ENCODE measurements at places on chromosomes 2 and 18. TPM values are rescaled to one million over a fixed set of nuclear protein-coding genes. Genes with fewer than 3 reads are reported as not detected.
A peak's percentile ranks its signal among the peaks of the same experiment; 100 is the strongest.

The C2orf81 gene
- not detected for total RNA-seq

GRCh38 chr2:173881886-173882285 lies 83.3 kb downstream of the SP3 start:
- H3K36me3 ChIP-seq, result no peaks in the 10 kb centered on the region
- H3K4me1 ChIP-seq, result no peaks in the 10 kb centered on the region
- H3K27me3 ChIP-seq, result no peaks in the 10 kb centered on the region

- no peak overlapping the region for H3K4me3 ChIP-seq
- no peak for DNase-seq
- H3K4me1 ChIP-seq, result no peaks in the 10 kb centered on the region
- H3K36me3 ChIP-seq, result no peaks in the 10 kb centered on the region
- no peaks in the 10 kb centered on the region for H3K27me3 ChIP-seq
- H3K27ac ChIP-seq, result no peak overlapping the region
Measured at GRCh38 chr18:54187372-54187771, 37.1 kb downstream of the MBD2 start.

DNA sequence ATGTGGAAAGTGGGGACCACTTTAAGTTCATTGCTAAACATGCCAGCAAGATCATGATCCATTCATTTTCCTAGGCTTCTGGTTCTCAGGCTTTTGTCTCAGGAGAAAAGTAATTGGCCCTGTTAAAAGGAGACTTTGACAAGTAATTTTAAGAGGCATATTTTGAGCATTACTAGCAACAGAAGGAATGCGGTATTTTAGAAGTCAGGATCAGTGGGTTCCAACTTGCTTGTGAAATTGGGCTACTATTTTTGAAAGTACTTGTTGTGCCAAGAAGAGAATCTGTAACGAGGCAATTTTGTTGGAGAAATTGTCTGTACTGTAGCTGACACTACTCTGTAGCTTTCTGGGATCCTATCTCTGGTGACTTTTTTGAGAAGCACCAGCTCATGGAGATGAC lies 59.4 kb downstream of the CERS6 start:
- no peak for DNase-seq
- H3K27ac ChIP-seq, result peak overlapping the region; percentile 77
- no peak overlapping the region for H3K4me3 ChIP-seq
- H3K4me1 ChIP-seq, result no peaks in the 10 kb centered on the region

DNA sequence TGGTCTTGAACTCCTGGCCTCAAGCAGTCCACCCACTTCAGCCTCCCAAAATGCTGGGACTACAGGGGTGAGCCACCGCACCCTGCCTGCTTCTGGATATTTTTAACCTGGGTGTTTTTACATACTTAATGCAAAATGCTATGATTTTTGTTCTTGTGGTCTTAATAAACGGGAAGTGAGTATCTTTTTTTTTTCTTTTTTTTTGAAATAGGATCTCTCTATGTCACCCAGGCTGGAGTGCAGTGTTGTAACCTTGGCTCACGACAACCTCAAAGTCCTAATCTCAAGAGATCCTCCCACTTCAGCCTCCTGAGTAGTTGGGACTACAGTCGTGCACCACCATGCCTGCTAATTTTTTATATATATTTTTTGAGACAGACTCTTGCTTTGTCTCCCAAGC lies 19.2 kb upstream of the ASXL2 start:
- no peaks in the 10 kb centered on the region for H3K36me3 ChIP-seq
- no peak for DNase-seq
- no peaks in the 10 kb centered on the region for H3K27me3 ChIP-seq

- H3K27me3 ChIP-seq, result no peaks in the 10 kb centered on the region
- no peak for DNase-seq
- no peaks in the 10 kb centered on the region for H3K36me3 ChIP-seq
- H3K27ac ChIP-seq, result no peak overlapping the region
Measured at GRCh38 chr2:85330839-85331636, 3.2 kb upstream of the TGOLN2 start.

DNA sequence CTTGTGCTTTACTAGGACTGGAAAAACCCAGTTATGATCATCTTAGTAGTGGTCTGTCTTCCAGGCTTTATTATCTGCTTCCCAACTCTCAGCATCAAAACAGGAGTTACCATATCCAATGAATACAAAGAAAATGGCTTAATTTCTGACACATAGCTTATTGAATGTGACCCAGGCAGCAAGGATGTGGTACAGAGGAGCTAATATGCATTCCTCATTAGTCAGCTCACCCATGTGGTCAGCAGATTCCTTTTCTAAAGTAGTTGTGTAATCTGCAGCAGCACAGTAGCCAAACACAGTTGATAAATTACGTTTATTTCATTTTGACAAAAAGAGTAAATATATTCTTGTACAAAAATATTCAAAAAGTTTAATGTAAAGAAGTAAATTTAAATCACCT lies 43.6 kb downstream of the TSPYL6 start:
- no peak overlapping the region for H3K27ac ChIP-seq
- no peak overlapping the region for H3K4me3 ChIP-seq
- no peaks in the 10 kb centered on the region for H3K27me3 ChIP-seq

GRCh38 chr2:12897181-12897580 lies 180.4 kb downstream of the TRIB2 start:
- no peak for DNase-seq
- H3K36me3 ChIP-seq, result no peaks in the 10 kb centered on the region
- no peak overlapping the region for H3K4me3 ChIP-seq
- H3K27ac ChIP-seq, result peak overlapping the region; percentile 49
- no peaks in the 10 kb centered on the region for H3K27me3 ChIP-seq

The MDH1B gene
- 38.2 TPM for total RNA-seq

The TLX2 gene
- total RNA-seq, result not detected

- H3K27me3 ChIP-seq, result no peaks in the 10 kb centered on the region
- H3K4me3 ChIP-seq, result no peak overlapping the region
- no peaks in the 10 kb centered on the region for H3K4me1 ChIP-seq
- no peak for DNase-seq
- H3K27ac ChIP-seq, result no peak overlapping the region
Measured at GRCh38 chr2:197450465-197450864, 2.9 kb upstream of the COQ10B start.

DNA sequence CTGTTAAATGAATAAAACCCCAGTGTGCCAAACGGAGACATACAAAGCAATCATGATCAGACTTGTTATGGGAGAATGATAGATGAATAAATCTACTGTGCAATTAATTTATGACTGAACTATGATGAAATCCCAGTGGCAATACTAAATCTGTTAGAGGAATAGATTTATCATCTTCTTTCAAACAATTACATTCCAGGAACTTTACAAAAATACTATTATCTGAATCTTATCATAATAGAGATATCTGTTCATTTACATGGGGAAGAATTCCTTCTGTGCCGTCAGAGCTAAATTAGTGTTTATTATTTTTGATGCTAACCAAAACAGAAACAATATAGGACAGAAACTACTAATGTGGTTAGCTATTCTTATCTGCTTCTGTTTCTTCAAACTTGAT lies 208.5 kb downstream of the CAMKMT start:
- H3K36me3 ChIP-seq, result no peaks in the 10 kb centered on the region
- H3K4me1 ChIP-seq, result no peaks in the 10 kb centered on the region
- H3K27ac ChIP-seq, result no peak overlapping the region
- no peak overlapping the region for H3K4me3 ChIP-seq
- no peaks in the 10 kb centered on the region for H3K27me3 ChIP-seq
- DNase-seq, result no peak

GRCh38 chr2:53286345-53286744 lies 481.3 kb upstream of the CHAC2 start:
- H3K27ac ChIP-seq, result no peak overlapping the region
- DNase-seq, result no peak
- H3K27me3 ChIP-seq, result no peaks in the 10 kb centered on the region
- no peak overlapping the region for H3K4me3 ChIP-seq

The CCDC68 gene
- 26.3 TPM for total RNA-seq

GRCh38 chr2:9997936-9998335 lies 45.4 kb upstream of the KLF11 start:
- DNase-seq, result no peak
- no peaks in the 10 kb centered on the region for H3K27me3 ChIP-seq
- H3K36me3 ChIP-seq, result no peaks in the 10 kb centered on the region
- no peak overlapping the region for H3K27ac ChIP-seq

GRCh38 chr2:207103132-207103531 lies 62.6 kb downstream of the KLF7 start:
- H3K36me3 ChIP-seq, result no peaks in the 10 kb centered on the region
- H3K4me3 ChIP-seq, result no peak overlapping the region
- no peaks in the 10 kb centered on the region for H3K27me3 ChIP-seq
- H3K27ac ChIP-seq, result no peak overlapping the region
- DNase-seq, result no peak
- no peaks in the 10 kb centered on the region for H3K4me1 ChIP-seq

- no peaks in the 10 kb centered on the region for H3K36me3 ChIP-seq
- DNase-seq, result no peak
- no peak overlapping the region for H3K4me3 ChIP-seq
- peaks cover under 1% of the 10 kb centered on the region for H3K4me1 ChIP-seq
- no peaks in the 10 kb centered on the region for H3K27me3 ChIP-seq
Measured at GRCh38 chr2:38754049-38754448, 2.9 kb upstream of the SRSF7 start.

DNA sequence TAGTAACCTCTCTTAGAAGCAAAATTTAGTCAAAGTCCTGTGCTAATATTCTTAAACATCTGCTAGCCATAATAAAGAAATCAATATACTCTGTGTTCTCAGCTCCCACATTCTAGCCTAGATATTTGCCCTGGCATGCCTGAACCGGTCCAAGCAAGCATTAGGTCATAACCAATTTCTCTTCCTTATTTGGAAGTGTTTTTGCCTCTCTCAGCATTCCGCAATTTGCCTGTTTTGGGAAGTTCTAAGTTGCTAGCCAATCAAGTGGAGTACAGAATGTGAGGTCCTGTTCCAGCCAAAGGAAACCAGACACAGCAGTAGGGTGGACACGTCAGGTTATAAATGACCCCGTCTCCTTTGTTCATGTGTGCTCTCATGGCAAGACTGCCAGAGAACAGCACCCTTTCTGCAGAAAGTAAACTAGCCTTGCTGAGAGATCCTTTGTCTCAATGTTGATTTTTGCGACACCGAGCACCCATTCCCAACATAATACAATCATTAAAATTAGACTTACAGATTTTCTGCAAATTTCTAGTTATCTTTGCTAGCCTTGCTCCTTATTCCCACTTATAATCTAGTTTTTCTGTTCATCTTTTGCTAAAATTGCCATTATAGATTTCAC lies 13.0 kb upstream of the SULT1C4 start:
- no peak for DNase-seq
- H3K36me3 ChIP-seq, result no peaks in the 10 kb centered on the region
- H3K4me1 ChIP-seq, result no peaks in the 10 kb centered on the region
- no peak overlapping the region for H3K27ac ChIP-seq

The ITGA4 gene
- total RNA-seq, result 0.51 TPM

DNA sequence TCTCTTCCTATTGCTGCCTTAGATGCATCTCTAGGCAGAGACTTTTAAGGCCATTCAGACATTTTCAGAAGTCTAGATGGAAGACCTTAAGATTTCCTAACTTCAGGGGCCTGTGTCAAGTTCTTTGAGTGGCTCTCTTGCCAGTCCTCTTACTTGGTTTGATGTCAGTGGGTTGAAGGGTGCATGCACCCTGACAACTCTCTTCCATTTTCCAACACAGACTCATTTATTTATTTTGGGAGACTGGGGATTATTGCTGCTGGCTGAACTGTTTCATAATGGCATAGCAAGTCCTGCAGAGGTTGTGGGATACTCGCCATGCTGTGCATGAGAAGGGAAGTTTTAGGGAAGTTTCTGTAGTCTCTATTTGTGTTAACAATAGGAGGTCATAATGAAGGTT lies 39.0 kb upstream of the ACADL start:
- no peak for DNase-seq
- no peaks in the 10 kb centered on the region for H3K36me3 ChIP-seq
- H3K4me1 ChIP-seq, result no peaks in the 10 kb centered on the region
- H3K27me3 ChIP-seq, result no peaks in the 10 kb centered on the region
- H3K27ac ChIP-seq, result no peak overlapping the region
- H3K4me3 ChIP-seq, result no peak overlapping the region

The WNT10A gene
- total RNA-seq, result 0.97 TPM

- no peaks in the 10 kb centered on the region for H3K27me3 ChIP-seq
- no peak overlapping the region for H3K4me3 ChIP-seq
Measured at GRCh38 chr18:50836521-50836957, 16.7 kb upstream of the MRO start.

DNA sequence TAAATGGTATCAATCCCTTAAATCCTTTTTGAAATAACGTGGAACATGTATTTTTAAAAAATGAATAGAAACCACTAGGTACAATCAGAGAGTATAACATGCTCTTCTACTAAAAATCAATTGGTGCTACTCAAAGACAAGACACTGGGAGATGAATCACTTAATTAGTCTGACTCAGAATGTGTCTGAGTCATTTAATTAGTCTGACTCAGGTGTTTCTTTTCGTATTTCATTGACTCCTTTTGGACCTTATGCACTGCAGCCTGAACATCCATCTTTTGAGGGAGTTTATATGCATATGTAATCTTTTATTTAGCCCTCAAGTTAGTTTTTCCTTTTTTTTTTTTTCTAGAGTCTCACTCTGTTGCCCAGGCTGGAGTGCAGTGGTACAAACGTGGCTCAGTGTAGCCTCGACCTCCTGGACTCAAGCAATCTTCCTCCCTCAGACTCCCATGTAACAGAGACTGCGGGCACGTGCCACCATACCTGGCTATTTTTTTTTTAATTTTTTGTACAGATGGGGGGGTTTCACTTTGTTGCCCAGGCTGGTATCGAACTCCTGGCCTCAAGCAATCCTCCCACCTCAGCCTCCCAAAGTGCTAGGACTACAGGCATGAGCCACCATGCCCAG lies 26.5 kb downstream of the PPP4R3B start:
- peaks cover 5% of the 10 kb centered on the region for H3K4me1 ChIP-seq
- no peaks in the 10 kb centered on the region for H3K36me3 ChIP-seq
- H3K27ac ChIP-seq, result no peak overlapping the region

- no peaks in the 10 kb centered on the region for H3K27me3 ChIP-seq
- no peaks in the 10 kb centered on the region for H3K4me1 ChIP-seq
- H3K27ac ChIP-seq, result no peak overlapping the region
- no peaks in the 10 kb centered on the region for H3K36me3 ChIP-seq
- no peak for DNase-seq
Measured at GRCh38 chr2:88059979-88060906, 4.7 kb upstream of the KRCC1 start.

GRCh38 chr18:79378536-79379250 lies 17.0 kb upstream of the NFATC1 start:
- peak; percentile 86 for DNase-seq
- no peaks in the 10 kb centered on the region for H3K36me3 ChIP-seq
- no peaks in the 10 kb centered on the region for H3K4me1 ChIP-seq
- no peak overlapping the region for H3K27ac ChIP-seq
- no peaks in the 10 kb centered on the region for H3K27me3 ChIP-seq

DNA sequence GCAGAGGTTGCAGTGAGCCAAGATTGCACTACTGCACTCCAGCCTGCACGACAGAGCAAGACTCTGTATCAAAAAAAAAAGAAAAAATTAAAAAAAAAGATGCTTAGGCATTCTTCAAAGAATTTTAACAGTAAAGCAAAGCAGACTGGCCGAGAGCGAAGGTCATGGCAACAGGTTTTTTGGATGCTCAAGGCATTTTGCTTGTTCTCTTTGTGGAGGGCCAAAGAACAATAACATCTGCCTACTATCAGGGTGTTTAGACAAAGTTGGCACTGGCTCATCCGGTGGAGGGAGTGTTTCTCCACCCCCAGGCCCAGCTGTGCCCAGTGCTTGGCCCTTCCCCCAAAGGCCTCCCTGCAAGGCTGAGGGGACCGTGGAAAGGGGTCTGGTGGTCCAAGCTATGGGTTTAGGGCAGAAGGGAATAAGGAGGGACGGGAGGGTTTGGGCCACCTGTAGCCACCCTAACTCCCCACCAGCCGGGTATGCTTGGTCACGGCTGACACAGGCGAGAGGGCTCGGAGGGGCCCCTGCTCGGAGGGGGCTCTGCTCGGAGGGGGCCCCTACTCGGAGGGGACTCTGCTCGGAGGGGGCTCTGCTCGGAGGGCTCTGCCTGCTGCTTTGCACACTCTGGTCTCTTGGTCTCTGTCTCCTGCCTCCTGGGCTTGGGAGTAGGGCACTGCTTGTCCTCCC lies 26.7 kb upstream of the ALLC start:
- H3K27me3 ChIP-seq, result no peaks in the 10 kb centered on the region
- no peaks in the 10 kb centered on the region for H3K36me3 ChIP-seq
- H3K4me3 ChIP-seq, result no peak overlapping the region
- DNase-seq, result no peak
- no peak overlapping the region for H3K27ac ChIP-seq

Measured in uterus (tissue), 4 donors.